Left renal cortex interstitium (tissue), 4 donors: ENCODE measurements at places on chromosomes 3 and 15.

- DNase-seq = no peak
Measured at GRCh38 chr3:39413691-39414420, 7.3 kb downstream of the RPSA start.

DNA sequence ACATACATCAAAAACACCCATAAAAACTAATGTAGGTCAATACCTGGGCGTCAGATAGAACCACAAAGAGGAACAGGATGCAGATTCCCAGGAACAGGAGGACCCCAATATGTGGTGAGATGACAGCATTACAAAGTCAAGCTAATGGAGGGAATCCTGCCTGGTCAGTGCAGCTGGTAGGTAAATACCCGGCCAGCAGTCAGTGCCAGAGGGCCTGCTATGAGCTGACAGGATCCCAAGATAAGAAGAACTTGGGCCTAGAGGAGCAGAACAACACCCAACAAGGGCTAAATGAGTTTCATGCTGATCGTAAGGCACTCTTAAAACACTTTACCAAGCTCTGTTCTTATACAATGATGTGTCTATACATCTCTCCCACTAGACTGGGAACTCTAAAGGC, 61.2 kb upstream of the KCNMB2 start:
- DNase-seq = no peak

DNA sequence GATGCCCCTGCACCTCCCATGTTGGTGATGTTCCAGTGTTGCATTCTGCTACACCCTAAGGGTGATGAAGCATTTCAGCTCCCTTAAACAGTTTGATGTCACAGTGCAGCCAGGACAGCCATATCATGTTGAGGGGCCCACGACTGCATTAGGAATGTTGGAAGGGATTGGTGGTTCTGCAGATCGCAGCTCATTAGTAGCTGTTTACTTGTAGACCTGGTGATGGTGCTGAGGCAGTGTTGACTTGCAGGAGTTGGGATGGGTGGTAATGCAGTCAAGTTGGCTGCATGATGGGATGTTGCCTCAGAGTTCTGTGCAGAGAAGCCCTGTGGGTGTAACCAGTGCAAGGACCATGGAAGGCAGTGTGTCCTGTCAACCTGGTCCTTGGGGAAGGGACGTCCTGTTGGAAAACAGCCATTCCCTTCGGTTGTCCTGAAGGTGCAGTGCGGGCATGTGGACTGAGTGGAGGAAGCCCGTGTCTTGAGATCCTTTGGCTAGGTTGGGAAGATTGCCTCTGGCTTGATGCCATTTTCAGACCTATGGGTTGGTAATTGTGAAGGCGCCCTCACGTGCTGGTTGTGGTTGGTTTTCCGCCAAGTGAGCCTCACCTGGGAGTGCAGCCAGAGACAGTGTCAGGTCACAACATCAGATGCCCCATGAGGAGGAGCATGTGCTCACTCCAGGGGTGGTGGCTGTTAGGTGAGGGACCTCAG, 100.7 kb downstream of the SNRPN start:
- DNase-seq = no peak

- no peak for DNase-seq
Measured at GRCh38 chr3:169534439-169534838, 129.1 kb downstream of the MECOM start.

- no peak for DNase-seq
Measured at GRCh38 chr3:46095307-46095706, 68.0 kb upstream of the XCR1 start.

DNA sequence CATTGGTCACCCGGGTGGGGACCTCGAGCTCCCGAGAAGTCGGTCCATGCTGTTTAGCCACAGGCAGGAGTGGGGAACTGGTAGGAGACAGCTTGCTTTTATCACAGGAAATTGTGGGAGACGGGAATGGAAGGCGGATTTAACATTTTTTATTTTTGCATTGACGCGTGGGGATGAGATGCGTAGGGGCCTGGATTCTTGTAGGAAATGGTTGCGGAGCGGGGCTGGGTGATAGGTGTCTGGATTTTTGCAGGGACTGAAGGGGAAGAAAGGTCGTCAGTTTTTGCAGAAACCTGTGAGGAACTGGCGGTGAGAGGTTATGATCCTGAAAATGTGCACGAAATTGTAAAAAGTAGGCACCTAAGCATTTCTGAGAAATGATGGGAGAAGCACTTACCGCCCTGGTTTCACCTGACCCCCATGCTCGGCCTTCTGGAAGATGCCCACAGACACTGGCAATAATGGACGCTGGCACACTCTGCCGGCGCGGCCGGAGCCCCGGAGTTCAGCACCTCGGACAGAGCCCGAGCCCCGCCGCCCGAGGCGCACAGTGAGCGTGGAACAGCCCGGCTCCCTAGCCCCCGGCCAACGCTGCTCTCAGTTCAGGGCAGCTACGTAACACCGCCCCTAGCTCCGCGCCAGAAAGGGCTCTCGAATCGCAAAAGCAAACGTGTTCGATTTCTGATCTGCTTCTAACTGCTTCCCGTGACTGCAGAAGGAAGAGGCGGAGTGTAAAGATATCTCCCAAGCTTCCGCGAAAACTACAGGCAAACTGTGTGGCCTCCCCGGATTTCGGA, 928 bp downstream of the ANKRD34C start:
- peak; percentile 40 for DNase-seq
